ENCODE measurements at places on chromosomes 1 and 21.
A peak's percentile ranks its signal among the peaks of the same experiment; 100 is the strongest.

- peak; percentile 44 for DNase-seq
Observed at GRCh38 chr1:180962178-180962577, 49.5 kb downstream of the KIAA1614 start.

- DNase-seq: no peak
Observed at GRCh38 chr1:30329263-30329753, 394.1 kb downstream of the MATN1 start.

DNA sequence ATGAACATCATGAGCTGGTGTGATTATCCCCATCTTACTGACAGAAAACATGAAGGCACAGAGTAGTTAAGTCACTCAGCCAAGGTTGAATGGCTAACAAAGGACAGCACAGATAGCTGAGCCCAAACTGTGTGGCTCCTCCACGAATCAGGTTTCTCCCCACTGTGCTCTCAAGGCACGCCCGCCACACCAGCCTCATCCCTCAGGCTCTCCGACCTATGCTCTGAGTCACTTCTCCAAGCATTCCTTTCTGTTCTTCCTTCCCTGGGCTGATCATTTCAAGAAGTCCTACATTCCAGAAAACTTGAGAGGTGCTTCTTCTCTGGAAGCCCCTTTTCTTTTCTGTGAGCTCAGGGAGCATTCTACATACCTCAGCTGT, 25.3 kb upstream of the SDC3 start:
- DNase-seq: no peak

GRCh38 chr1:89337903-89338302, 26.0 kb upstream of the GBP6 start:
- no peak for DNase-seq

DNA sequence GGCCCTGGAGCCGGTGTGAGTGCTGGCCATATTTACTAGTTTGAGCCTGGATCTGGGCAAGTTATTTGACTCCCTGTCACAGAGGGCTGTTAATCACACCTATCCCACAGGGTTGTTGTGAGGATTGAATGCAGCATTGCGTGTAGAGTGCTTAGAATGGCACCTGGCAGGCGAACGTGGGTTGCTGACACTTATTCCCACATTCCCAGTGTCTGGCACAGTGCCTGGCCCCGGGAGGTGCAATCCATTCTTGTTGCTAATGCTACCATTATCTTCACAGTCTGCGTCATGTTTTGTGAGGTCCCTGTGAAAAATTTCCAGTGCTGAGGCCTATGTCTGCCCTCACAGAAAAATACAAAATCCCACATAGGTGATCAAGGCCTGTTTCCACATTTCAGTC, 66.1 kb downstream of the CD2 start:
- no peak for DNase-seq

GRCh38 chr1:220789532-220790147, 2.9 kb downstream of the MTARC1 start:
- no peak for DNase-seq

DNA sequence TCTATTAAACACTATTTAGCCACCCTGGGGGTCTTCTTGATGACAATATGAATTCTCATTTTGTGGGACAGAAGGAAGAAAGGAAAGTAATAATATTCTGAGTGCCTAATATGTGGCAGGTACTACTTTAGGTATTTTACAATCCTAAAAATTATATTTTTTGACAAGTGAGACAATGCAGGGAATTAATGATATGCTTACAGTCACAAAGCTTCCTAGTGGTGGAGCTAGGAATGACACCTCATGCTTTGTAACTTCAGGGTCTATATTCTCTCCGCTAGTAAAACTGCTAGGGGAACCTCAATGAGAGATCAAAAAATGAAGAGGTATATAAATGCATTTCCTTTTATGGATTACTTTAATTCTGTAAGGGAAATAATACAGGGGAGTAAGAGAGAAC, 44.3 kb downstream of the TPR start:
- DNase-seq: no peak

DNA sequence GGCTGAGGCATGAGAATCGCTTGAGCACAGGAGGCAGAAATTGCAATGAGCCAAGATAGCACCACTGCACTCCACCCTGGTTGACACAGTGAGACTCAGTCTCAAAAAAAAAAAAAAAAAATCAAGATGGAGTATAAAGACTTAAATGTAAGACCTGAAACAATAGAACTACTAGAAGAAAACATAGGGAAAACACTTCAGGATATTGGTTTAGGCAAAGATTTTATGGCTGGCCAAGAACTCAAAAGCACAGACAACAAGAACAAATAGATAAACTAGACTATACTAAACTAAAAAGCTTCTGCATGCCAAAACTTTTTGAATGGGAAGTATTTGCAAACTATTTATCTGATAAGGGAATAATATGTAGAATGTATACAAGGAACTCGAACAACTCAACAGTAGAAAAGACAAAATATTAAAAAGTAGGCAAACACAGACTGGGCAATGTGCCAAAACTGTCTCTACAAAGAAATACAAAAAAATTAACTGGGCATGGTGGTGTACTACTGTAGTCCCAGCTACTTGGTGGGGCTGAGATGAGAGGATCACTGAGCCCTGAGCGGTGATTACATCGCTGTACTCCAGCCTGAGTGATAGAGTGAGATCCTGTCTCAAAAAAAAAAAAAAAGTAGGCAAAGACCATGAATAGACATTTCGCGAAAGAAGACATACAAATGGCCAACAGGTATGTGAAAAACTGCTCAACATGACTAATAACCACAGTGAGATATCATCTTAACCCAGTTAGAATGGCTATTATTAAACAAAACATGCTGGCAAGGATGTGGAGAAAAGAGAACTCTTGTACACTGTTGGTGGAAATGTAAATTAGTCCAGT, 25.3 kb downstream of the DTL start:
- DNase-seq: no peak

DNA sequence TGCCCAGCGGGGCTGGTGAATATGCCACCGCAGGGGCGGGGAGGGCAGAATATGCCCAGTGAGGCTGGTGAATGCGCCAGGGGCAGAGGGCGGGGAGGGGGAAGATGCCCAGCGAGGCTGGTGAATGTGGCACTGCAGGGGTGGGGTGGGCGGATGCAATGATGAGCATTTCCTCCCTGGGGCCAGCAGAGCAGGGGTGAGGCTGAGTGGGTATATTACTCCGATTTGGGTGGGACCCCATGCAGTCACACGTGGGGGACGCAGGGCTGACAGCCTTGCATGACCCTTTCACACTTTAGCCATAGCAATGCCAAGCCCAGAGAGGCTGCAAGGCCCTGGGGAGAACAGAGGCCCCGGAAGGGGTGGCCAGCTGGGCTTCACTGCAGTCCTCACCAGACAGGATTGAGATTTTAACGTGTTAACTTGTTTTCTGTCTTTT, 9.3 kb upstream of the SLX9 start:
- DNase-seq: peak; percentile 79

DNA sequence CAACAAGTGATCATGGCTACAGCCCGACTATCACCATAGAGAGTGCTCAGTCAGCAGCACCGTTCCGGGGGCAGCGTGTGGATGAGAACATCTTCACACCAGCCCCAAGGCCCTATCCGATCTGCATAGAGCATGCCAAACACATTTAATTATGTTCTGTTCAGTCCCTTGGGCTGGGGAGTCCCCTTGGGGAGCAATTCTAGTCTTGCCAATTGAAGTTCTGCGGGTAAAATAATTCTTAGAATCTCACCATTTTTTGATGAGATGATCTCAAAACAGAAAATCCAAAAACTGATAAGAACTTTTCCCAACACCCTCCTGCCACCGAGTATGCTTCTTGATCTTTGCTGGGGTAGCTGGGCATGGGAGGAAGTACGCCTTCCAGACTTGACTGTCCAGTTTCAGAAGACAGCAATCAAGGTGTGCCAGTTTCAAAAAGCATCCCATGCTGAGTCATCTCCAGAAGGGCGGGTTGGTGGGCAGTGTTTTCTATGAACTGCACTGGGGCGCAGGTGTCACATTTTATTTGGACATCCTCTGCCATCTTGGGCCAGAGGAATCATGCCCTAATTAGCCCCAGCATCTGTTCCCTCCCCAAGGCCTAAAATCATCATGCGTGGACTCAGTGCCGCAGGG, 20.8 kb upstream of the PTPRF start:
- DNase-seq: peak; percentile 56

- no peak for DNase-seq
Observed at GRCh38 chr1:10617931-10618885, 143.5 kb downstream of the PEX14 start.

DNA sequence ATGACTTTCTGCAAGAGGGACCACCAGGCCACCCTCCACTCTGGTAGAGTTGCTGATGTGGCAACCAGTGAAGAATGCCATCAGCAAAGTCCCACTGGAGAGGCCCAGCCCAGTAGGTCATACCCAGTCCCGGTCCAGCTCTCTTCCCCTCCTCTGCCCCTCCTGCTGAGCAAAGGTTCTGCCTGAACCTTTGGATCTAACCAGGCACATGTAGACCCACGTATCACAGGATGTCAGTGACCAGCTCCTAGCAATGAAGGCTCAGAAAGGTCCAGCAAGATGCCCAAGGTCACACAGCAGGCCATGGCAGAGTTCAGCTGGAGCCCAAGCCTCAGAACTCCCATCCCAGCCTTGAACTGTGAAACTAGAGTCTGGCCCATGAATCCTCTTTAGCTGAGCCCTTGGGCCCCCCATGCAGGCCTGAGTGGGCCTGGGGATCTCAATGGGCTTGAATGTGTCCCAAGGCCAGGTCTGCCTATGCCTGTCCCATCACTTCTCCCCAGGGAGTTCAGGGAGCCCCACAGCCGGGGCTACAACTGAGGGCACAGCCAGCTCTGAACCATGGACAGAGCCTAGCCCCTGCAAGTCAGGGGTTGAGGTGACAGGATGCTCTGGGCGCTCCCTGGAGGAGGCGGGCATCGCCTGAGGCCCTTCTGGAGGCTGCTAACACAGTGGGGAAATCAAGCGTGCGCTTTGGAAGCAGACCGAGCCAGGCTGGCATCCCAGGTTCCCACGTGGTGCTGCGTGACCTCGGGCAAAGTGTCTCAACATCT, 21.4 kb upstream of the PADI1 start:
- no peak for DNase-seq

DNA sequence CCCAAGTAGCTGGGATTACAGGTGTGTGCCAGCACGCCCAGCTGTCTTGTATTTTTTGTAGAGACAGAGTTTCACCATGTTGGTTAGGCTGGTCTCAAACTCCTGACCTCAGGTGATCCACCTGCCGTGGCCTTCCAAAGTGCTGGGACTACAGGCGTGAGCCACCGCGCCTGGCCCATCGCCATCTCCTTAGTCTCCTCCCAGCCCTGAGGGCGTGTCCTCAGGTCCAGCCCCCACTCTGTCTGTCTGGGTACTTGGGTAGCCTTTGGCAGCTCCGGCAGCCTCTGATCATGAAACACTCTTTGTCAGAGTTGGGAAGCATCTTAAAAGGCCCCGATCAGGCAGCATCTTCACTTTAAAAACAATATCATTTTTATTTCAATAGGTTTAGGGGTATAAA, 90.3 kb upstream of the DISP3 start:
- no peak for DNase-seq

DNA sequence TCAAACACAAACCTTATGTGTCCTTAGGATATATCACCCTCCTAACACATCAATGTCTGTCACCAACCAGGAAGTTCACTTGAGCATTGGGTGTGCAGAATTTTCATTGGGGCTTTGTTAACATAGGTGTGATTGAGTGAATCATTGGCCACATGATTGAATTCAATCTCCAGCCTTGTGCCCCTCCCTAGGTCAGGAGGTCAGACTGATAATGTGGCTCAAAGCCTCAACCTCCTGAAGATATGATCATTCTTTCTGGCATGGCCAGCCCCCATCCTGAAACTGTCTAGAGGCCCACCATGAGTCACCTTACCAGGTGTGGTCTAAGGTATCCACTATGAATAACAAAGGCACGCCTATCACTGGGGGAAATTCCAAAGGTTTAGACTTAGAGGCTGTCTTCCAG, 90.1 kb downstream of the PKN2 start:
- peak; percentile 83 for DNase-seq

DNA sequence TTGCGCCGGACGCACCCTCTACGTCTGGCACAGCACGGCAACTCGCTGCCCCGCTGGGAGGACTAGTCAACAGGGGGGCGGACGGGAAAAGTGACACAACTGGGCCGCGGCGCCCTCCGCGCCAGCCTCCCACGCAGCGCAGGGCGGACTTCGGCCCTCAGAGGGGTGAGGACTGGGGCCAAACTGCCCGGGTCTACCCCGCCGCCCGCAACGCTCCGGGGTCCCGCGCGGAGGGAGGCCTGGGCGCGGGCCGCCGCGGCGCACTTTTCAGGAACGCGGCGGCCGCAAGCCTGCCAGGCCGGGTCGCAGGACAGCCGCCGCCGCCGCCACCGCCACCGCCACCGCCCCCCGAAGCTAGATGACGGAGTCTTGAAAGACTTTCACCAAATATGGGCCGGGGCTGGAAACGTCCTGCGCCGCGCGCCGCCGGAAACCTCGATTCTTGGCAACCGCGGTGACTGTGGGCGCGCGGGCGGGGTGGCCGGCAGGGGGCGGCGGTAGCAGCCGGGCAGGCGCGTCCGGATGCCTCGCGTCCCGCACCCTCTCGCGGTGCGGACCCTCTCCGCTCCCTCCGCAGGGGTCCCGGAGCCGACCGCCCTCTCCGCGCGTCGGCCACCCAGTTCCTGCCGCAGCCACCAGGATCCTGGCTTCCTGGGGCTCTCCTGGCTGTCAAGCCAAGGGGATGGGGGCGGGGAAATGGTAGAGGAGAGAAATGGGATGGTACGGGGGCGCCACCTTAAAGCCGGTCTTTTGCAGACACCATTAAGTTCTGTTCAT, 3.7 kb upstream of the CCN1 start:
- peak; percentile 72 for DNase-seq

DNA sequence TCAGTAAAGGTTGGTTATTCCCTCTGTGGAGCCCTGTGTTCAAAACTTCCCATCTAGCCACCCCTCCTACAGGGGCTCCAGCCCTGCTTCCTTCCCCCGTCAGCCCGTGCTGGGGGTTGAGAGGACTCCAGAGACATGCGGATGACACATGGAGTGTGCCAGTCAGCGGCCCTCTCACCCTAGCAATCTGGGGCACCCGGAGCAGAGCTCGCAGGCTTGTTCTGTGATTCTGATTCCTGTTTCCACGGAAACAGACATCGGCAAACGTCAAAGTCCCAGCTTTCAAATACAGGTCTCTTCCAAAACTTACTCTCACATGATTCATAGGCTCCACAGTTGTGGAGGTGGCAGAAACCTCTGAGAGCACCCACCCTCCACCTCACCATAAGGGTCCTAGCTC, 9.8 kb upstream of the SSBP3 start:
- no peak for DNase-seq

- DNase-seq: peak; percentile 28
Observed at GRCh38 chr21:39350094-39351005, 1.5 kb upstream of the HMGN1 start.

GRCh38 chr1:182069028-182069466, 7.5 kb upstream of the ZNF648 start:
- no peak for DNase-seq

GRCh38 chr21:26759731-26760130, 85.5 kb downstream of the ADAMTS1 start:
- DNase-seq: no peak
